ENCODE measurements at places on chromosomes 2 and 18.

- DNase-seq = no peak
These were observed 26.3 kb downstream of the FN1 start for GRCh38 chr2:215409331-215410127.

- DNase-seq = no peak
These were observed 987 bp upstream of the DLX1 start for GRCh38 chr2:172084395-172084644.

- DNase-seq = no peak
These were observed 7.1 kb upstream of the ADD2 start for GRCh38 chr2:70775141-70775540.

DNA sequence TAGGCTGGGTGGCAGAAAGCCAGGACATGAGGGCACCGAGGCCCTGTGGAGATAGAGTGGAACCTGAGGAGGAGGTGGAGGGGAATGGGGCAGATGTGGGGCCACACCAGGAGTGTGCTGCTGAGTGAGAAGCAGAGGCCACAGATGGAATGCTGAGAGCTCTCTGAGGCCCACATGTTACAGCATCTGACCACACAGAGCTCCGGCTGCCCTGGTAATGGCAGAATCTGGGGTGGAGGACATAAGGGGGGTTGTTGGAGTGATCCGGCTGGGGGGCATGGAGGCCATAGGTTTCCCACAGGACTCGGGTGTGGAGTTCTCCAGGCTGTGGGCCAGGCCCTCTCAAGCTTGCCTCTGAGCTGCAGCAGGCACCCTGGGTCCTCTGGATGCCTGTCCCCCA, 3.8 kb downstream of the MZT2B start:
- no peak for DNase-seq

- DNase-seq = no peak
These were observed 35.4 kb upstream of the LRP2 start for GRCh38 chr2:169397697-169398096.

DNA sequence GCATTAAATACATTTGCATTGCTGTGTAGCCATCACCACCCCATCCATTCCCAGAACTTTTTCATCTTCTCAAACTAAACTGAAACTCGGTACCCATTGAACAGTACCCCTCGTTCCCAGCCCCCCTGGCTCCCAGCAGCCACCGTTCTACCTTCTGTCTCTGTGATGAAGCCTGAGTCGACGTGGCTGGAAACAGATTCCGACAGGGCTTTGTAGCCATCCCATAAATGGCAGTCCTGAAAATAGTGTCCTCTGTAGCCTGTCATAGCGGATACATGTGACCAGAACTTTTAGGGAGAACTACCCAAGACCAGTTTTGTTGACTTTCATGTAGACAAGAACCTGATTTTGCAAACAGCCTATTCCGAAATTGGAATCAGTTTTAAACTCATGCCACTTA, 59.1 kb downstream of the TSHZ1 start:
- no peak for DNase-seq

GRCh38 chr18:31977270-31977872, 34.4 kb upstream of the TRAPPC8 start:
- DNase-seq = no peak

DNA sequence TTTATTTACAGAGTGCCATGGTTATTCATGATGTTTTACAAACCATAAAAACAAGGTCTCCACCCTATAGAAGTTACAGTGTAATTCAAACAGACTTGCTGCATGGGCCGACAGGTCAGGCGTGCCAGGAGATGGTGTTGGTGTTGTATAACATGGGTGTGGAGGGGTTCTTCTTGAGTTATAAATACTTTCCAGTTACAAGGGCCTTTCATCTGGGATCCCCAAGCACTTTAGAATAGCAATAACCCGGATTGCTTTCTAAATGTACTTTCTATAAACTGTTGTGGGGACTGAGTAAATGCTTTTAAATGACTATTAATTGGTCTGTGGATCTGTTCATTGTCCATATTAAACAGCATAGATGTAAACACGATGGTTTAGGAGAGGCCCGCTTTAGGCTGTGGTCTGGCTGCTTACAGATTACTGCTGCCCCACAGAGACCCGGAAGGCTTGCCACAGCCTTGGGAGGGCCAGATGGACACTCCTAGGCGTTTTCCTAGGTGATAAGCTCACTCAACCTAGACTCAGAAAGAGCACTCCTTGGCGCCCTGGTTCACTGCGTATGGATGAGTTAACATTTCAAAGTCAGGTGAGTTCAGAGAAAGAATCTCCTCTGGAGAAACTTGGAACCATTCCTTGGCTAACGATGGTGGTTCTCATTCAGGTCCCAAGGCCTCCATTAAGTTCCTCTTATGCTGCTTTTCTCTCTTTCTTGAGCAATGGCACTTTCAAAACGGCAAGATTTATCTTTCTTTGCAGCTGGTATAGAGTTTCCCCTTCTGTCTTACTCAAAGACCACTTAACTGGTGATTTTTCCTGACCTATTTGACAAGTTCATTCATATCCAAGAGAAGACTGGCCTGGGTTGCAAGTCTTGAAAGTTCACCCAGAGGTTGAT, 3.6 kb upstream of the KIAA2012 start:
- DNase-seq = no peak

GRCh38 chr2:221410487-221410886, 161.6 kb downstream of the EPHA4 start:
- no peak for DNase-seq

DNA sequence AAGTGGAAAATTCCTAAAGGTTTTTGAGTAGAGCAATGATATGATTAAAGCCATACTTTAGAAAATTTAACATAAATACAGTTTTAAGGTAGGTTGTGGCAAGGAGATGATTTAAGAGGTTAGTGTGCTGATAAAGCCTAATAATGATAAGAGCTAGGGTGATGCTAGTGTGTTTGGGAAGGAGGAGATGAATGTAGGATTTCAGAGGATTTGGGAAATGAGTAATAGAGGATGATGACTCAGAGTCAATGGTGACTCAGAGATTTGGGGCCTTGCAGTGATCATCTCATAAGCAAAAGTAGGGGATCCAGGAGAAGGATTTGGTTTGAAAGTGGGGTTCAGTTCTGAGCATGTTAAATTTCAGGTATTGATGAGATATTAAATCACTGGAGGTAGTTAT, 23.3 kb downstream of the STAMBP start:
- no peak for DNase-seq

- DNase-seq = no peak
These were observed 47.9 kb downstream of the E2F6 start for GRCh38 chr2:11417946-11418585.

DNA sequence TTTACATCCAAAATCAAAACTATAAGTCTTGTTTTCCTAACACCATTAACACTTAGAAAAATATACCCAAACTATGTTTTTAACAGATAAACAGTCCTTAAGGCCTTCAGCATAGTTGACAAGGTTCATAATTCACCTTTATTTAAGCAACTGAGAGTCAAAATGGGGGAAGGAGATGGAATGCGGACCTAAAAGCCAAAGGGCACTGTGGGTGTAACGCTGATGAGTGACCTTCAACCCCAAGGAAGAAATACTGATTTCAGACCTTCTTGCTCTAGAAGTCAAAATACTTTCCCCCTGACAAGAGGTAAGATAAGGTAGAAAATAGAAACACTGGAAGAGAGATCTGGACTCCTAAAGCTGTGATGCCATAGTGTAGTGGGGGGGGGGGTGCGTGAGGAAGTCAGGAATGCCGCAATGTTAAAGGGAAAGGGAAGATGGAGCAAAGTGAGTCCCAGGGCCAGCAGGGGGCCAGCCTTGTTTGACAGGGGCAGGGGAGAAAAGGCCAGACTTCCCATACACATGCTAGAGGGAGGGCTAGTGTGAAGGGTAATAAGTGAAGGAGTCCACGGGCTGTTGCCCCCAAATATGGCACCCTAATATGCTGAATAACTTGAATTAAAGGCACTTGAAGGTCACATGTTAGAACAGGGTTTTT, 31.4 kb downstream of the CCDC93 start:
- DNase-seq = no peak

DNA sequence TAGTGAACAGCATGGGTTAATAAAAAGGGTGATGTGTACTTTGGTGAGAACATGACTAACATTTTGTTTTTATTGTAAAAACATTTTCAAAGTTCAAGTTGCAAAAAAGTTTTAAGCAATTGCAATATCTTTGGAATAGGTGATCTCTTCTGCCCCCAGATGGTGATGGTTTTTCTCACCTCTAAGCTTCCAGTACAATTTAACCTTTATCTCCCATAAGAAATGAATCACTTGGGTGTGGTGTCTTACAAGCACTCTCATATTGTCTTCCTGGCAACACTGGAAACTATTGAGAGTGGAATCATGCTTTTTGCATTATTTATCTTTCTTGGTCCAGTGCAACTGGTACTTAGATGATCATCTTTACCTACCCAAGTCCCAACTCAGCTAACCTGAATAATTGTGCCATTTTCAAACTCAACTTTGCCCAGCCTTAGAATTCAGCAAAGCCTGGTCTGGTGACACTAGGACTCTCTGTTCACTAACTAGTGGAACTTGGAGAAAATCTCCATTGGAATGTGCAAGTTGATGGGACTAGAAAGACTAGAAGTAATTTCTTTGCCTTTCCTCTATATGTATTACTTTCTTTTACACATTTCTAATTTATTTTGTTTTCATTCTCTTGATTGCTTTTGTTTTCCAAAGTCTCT, 964.7 kb upstream of the ZEB2 start:
- DNase-seq = no peak

DNA sequence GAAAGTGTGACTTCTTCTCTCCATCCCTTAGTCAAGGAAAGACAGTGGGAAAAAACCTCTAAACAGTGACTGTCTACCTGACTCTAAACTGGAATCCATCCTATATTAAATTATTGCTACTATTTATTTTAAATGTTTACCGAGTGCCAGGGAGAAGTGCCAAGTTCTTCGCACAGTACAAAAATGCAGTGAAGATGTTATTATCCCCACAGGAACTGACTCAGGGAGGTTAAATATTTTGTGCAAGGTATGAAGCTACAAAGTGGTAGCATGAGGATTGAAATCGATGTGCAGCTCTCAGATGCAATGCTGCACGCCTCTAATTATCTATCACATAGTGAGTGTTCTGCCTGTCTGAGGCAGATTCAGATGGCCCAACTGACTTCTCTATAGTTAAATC, 91.1 kb downstream of the MEP1B start:
- DNase-seq = no peak

GRCh38 chr18:21741562-21742314, 1.1 kb downstream of the MIB1 start:
- peak; percentile 78 for DNase-seq

DNA sequence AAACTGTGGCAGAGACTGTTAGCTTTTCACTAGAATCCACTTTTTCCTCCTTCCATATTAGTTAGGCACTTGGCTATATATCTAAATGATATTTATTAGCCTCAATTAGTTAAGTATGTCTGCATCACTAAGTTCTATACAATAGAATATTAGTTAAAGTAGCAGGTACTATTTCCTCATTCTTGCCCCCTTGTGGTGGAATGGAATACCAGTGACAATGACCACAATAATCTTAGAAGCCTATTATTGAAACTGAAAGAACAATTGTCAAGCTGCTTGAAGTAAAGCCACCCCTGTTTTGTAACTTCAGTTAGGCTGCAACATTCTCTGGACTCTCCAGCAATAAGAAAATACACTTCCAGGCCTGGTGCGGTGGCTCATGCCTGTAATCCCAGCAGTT, 476.3 kb upstream of the VWC2L start:
- DNase-seq = no peak

GRCh38 chr2:102837626-102838198, 75.9 kb downstream of the TMEM182 start:
- DNase-seq = no peak

GRCh38 chr18:24877066-24877465, 416.6 kb downstream of the HRH4 start:
- DNase-seq = no peak

GRCh38 chr2:240467149-240467642, 31.7 kb downstream of the GPC1 start:
- no peak for DNase-seq

- no peak for DNase-seq
These were observed 54.6 kb downstream of the LAMA3 start for GRCh38 chr18:23743733-23744333.

DNA sequence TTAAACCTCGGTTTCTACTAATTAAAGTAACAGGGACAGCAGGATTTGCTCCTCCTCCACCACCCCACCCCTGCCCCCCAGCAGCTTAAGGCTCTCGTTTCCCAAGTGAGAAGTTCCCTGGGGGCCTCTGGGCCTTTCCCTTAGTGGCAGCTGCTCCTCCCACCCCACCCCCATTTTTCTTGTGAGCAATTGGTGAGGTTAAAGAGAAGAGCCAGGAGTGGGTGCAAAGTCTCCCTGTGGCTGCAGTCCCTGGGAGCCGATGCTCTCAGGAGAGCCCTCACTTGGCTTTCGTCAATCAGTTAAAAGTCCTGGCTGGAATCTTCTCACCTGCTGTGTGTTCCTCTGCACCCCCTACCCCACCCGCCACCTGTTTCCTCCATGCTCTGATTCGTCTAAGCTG, 48.7 kb upstream of the AGAP1 start:
- DNase-seq = no peak

DNA sequence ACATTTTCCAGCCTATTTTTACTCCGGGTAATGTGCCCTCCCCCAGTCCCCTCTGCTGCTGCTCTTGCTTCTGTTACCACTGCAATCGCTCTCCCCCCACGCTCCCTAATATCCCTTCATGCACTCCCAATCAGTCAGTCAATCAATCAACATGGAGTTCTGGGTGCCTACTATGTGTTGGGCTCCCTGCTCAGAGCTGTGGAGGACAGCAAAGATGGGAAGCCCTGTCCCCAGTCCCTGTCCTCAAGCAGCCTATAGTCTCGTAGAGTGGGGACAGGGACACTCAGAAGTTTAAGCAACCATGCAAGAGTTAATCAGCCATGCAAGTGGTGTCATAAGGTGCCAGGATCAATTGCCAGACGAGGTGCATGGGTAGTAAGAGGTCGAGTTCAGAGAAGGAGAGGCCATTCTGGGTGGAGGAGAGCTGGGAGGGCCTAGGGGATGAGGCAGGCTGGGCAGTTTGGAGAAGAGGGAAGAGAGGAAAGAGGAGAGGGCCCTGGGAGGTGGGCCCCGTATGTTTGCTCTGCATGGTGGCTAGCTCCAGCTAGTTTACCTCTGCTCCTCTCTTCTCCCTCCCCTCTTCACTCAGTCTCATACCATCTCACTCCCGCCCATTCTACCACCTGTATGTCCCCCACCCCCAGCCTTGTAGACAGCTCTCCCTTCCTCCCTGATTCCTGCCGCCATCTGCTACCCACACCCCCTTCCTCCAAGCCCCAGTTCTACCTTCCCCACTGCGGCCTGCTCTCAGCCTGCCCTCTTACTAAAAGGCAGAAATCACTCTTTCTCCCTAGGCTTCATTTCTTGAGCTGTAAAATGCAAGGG, 3.9 kb downstream of the ASIC4 start:
- no peak for DNase-seq

GRCh38 chr2:160210599-160211138, 10.6 kb upstream of the ITGB6 start:
- DNase-seq = peak; percentile 86

GRCh38 chr2:94984964-94985575, 40.4 kb upstream of the MAL start:
- DNase-seq = no peak

- DNase-seq = no peak
These were observed 23.7 kb upstream of the SPP2 start for GRCh38 chr2:234026693-234027254.

- no peak for DNase-seq
These were observed 70.0 kb downstream of the MBP start for GRCh38 chr18:77062518-77063003.

Data from upper lobe of right lung (tissue), 1 donor.